Stimulated activated CD4-positive, alpha-beta T cell treated with anti-CD3 and anti-CD28 coated beads, Interleukin-15, amount 100 ng/mL, for 1 hour (primary cell): ENCODE measurements at places on chromosomes 2 and 18.

DNA sequence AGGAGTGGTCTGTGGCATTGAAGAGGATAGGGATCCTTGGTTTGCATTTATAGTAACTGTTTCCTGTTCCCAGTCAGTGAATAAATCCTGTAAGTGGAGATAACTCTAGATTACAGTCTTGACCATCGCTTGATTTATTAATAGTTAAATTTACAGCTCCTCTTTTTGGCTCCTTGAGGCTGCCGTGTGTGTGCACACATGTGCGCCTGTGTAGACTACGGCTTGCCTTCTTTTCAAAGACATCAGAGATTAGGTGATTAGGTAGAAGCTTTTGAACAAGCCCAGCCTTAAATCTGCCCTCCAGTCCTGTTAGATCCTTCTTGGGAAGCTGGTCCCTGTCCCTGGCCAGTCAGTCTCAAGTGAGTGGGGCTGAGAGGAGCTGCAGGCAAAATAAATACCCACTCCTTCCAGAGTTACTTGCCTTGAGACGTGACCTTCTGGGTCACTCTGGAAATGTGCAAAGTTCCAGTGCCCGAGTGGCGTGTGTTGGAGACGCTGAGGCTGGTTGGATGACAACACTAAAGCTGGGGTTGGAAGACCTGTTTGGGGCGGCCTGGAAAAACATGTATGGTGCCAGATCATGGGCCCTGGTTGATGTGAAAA is 32.0 kb downstream of the TCF7L1 start:
- DNase-seq, result no peak

- no peak for DNase-seq
Measured at GRCh38 chr2:104919127-104919526, 65.2 kb downstream of the POU3F3 start.

DNA sequence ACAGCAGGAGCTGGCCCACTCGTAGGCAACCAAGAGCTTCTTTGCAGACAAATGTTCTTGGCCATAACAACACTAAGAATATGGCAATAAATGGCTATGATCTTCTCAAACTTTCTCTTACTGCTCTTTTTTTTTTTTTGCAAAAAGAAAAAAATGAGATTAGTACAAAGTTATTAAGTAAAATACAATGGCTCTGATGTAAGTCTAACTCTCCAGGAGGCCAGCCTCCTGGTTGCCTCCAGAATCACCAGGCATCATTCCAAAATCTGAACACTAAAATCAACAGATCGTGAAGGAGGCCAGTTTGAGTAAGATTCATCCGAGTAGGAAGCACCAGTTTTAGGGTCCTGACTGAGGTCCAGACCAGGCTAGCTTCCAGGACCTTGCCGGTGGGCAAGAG is 20.8 kb upstream of the FIGN start:
- DNase-seq, result no peak

DNA sequence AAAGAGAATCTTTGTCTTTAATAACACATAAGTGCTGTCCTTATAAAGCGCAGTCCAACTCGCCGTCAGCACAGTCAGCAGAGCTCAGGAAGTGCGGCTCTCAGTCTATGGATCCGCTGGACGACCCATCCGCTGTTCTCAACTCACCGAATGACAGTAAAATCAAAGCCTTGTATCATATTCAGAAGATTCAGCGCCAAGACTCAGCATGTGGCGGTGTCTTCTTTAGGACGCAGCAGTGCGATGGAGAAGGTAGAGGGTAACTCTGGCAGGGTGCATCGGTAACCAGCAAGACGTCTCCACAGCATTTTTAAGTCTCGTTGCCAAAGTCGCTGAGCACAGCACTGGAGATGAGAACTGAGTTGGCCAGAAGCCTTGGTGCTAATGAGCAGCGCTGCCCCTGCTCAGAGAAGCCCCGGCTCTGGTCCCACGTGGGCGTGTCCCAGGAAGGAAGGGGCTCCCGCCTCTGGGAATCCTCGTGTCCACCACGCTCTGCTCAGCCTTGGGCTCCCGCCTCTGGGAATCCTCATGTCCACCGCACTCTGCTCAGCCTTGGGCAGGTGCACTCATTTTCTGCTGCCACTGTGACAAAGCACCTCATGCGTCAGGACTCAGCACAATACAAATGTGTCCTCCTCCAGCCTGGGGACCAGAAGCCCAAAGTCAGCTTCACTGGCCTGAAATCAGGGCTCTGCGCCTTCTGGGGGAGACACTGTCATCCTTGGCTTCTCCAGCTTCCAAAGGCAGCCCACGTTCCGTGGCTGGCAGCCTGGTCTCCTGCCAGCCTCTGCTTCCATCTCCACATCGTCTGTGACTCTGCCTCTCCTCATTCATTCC is 238.0 kb upstream of the SALL3 start:
- no peak for DNase-seq

DNA sequence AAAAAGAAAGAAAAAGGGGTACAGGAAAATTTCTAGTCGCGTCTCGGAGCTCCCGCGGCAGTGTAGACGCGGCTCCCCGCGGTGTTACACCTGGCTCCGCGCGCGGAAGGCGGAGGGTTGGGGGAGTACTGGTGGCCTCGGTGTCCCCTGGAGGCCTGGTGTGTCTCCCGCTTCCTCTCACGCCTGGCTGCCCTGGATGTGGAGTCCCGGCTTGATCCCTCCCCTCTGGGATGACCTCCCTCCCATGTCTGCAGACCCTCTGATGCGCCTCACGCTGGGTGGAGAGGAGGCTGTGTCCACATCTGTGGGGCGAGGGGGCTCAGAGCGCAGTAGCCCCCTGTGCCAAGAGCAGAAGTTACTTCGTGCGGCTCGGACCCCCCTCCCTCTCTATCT is 1.2 kb downstream of the KIF5C start:
- DNase-seq, result no peak

DNA sequence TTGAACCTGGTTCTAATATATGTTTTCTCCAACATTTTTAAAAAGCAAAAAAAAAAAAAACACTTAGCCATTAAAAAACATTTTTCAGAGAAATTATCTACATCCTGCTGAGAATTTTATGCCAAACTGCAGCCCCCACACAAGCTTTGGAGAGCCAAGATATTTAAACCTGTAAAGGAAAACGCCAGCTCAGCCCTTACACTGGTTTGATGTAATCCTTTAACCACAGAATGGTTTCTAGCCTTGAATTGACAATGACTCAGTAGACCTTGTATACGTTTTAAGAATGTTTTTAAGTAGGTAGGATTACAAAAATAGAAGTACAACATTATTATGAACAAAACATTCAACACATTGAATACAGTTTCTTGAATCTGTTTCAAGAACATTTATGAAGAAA is 113.6 kb downstream of the BABAM2 start:
- DNase-seq, result no peak

DNA sequence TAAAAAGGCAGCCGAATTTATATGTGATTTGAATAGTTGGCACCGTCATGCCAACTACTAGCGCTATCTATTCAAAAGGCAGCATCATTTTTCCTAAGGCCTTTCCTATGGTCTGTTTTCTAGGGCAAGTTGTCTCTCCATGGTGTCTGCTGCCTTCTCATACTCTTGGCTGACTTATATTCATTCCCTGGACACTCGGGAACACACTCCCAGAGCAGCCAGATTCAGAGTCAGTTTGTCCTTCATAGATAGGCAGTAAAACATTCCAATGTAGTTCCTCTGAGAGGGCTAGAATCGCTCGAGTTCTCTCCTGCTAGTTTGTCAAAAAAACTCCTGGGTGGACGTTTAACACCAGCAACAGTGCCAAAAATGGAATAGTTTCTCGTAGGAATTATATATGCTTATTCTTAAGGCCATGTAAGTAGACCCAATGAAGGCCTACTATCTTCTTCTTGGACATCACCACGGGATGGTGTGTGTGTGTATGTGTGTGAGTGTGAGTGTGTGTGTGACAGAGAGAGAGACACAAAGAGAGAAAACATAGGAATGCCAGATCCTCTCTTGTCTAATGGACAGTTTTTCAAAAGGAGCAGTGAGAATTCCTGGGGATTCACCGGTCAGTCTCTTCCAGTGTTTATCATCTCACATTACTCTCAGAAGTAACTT is 129.3 kb upstream of the CTAGE1 start:
- DNase-seq, result no peak
